HFFc6 (cell line): ENCODE measurements at places on chromosomes 2 and 18. TPM values are rescaled to one million over a fixed set of nuclear protein-coding genes. Genes with fewer than 3 reads are reported as not detected.

ALK gene
- not detected in 3 replicates for total RNA-seq

TMEM163 gene
- not detected in 3 replicates for total RNA-seq

ANTXR1 gene
- total RNA-seq, result 98.0 to 123 TPM (median 106 TPM) in 3 replicates

DSG1 gene
- total RNA-seq, result not detected in 3 replicates

ORMDL1 gene
- 55.7 to 70.2 TPM (median 57.2 TPM) in 3 replicates for total RNA-seq

ACOXL gene
- not detected in 3 replicates for total RNA-seq

CFAP65 gene
- not detected in 3 replicates for total RNA-seq

LAMA3 gene
- 0.46 to 2.1 TPM (median 1.3 TPM) in 3 replicates for total RNA-seq

PLEKHH2 gene
- 0.09 to 0.72 TPM (median 0.45 TPM) in 3 replicates for total RNA-seq

BOK gene
- 27.3 and 34.4 TPM in 2 replicates for total RNA-seq

PDCD1 gene
- total RNA-seq, result not detected in 2 replicates

REG1B gene
- total RNA-seq, result not detected in 3 replicates

ATP6V1B1 gene
- total RNA-seq, result 0.66 and 1.2 TPM in 2 replicates

NR4A2 gene
- 1.8 to 7.5 TPM (median 2.7 TPM) in 3 replicates for total RNA-seq

FAM110C gene
- total RNA-seq, result not detected in 3 replicates

DSG3 gene
- not detected in 3 replicates for total RNA-seq

PJVK gene
- total RNA-seq, result 0.60 to 0.91 TPM (median 0.72 TPM) in 3 replicates

RNU2-63P gene
- total RNA-seq, result 15.7 to 20.0 TPM (median 18.7 TPM) in 3 replicates

BOLL gene
- total RNA-seq, result not detected in 3 replicates

CMPK2 gene
- not detected in 3 replicates for total RNA-seq

BMP10 gene
- not detected in 2 replicates for total RNA-seq

PARD3B gene
- 17.2 to 21.2 TPM (median 19.9 TPM) in 3 replicates for total RNA-seq

KLHL30 gene
- 0.14 TPM in 1 of 3 replicates, not detected in the others for total RNA-seq

REG3A gene
- not detected in 2 replicates for total RNA-seq

STPG4 gene
- 0.31 TPM in 1 of 3 replicates, not detected in the others for total RNA-seq

MRO gene
- total RNA-seq, result not detected in 3 replicates

ACMSD gene
- total RNA-seq, result not detected in 3 replicates

AAMP gene
- 77.8 and 85.6 TPM in 2 replicates for total RNA-seq

IL36G gene
- not detected in 2 replicates for total RNA-seq

FIGN gene
- total RNA-seq, result 2.3 to 4.3 TPM (median 3.4 TPM) in 3 replicates

MEIS1 gene
- total RNA-seq, result 66.8 to 72.7 TPM (median 69.1 TPM) in 3 replicates

CABYR gene
- total RNA-seq, result 1.6 and 3.3 TPM in 2 replicates

TLX2 gene
- 0.23 to 0.27 TPM (median 0.26 TPM) in 3 replicates for total RNA-seq

CD8B2 gene
- not detected in 3 replicates for total RNA-seq
